CD8-positive, alpha-beta T cell (primary cell): ENCODE measurements at places on chromosomes 12 and 14.

DNA sequence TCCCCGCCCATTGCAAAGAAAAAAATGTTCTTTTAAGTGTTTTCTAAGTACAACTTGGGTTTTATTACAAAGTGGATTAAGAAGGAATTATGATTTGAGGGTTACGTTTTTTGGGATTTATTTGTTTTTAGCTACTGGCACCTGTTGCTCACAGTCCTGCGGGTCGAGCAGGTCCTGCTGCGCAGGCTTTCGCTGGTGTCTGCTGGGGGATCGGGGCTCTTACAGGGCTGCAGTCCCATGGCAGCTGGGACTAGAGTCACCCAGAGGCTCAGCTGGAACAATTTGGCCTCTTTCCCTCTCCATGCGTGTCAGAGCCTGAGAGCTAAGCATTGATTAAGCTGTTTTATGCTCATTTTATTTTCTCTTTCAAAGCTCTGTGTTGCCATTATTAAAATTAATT, 55.6 kb upstream of the DYNC1H1 start:
- DNase-seq, result no peak

GRCh38 chr12:124774054-124774461, 89.6 kb downstream of the SCARB1 start:
- peak; percentile 49 for DNase-seq

DNA sequence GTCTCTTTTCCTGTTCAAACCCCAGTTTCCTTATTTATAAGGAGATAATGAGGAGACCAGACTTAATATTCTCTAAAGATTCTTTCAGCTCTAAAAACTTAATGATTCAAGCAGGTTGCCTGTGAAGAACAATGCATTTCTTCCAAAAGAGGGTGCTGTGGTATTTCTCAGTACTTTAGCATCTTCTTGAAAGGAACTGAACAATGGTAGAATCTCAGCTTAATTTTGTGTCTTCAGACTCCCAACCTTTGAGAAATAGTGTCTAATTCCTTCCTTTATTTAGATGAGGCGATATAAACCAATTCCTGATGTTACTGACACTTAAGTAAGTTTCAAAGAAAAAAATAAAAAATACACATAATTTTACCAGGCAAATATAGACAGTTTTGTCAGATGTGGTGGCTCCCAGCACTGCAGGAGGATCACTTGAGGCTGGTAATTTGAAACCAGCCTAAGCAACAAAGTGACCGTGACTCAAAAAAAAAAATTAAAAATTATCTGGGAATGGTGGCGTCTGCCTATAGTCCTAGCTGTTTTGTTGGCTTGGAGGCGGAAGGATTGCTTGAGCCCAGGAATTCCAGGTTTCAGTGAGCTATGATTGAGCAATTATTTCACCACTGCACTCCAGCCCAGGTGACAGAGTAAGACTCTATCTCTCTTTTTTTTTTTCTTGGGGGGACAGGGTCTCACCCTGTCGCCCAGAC, 76.9 kb upstream of the PSMA6 start:
- no peak for DNase-seq

- DNase-seq, result no peak
Measured at GRCh38 chr12:121003650-121004049, 12.6 kb downstream of the C12orf43 start.

DNA sequence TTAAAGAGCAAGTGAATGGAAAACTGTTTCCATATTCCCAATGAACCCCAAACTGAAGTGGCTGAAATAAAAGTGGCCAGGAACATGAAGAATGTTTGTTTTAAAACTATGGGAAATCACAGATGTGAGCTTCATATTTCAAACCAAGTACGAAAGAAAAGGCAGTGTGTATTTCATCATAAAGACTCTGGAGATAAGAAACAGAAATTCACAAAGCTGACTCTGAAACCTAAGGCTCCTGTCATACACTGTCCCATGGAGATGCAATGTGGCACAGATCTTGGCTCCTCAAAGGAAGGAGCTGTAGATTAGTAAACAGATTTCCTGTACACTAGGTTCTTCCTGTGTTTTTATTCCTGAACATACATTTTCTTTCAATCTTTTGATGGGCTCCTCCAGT, 304.4 kb downstream of the MED13L start:
- no peak for DNase-seq

GRCh38 chr14:95895720-95896119, 19.1 kb downstream of the TUNAR start:
- no peak for DNase-seq

DNA sequence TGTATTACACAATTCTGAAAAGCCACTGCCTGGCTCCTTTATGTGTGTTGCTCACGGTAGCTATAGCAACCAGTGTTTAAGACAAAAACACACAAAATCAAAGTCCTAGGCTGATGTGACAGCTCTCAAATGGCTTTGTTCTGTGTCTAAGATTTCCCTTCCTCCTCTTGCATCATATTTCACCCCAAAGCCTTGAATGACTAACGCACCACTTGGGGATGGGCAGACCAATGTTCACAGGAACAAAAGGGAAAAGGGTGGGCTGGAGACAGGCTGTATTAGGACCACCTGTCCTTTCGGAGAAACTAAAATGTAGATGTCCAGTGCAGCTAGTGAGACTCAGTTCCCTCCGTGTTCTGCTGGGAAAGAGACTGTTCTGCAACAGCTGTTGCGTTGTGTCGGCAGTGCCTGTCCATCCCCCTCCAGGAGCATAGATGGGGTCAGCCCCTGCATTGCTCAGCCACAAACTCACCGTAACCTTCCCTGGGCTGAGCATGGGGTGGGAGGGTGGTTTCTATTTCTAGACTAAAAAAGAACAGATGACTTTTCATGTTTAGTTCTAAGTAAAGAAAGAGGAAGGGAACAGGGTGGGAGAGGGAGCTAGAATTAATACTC, 26.8 kb upstream of the DAAM1 start:
- DNase-seq, result no peak

GRCh38 chr12:109715310-109716091, 1.9 kb downstream of the FAM222A start:
- peak; percentile 60 for DNase-seq

DNA sequence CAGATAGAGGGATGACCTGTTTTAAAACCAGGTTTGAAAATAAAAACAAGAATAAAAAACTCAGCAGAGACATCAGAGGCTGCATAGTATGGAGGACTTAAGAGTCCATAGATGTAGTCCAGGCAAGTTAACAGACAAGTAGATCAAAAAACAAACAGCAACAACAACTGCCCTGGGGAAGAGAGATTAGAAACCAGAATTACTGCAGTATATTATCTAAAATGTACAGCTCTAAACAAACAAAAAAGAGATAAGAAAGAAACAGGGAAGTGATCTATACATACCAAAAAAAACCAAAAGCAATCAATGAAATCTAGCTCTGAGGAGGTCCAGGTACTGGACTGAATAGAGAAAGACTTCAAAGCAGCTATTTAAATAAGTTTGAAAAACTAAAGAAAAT, 48.8 kb downstream of the ACSM4 start:
- no peak for DNase-seq

DNA sequence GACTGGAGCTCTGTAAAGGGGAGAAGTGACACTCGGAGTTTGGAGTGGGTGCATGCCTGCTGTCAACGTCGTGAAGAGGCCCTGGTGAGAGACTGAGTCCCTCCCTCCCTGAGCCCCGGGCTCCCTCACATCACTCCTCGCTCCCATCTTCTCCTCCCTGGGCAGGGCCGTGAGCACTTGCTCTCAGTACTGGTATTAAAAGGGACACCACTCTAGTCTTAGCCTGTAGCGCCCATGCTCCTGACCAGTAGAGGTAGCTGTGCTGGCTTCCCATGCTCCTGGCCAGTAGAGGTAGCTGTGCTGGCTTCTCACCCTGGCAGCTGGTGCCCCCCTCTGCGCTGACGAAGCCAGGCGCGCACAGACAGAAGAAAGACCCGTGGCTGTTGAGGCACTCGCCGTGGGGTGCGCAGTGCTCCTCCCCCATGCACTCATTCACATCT, 14.7 kb downstream of the ISCA2 start:
- DNase-seq, result no peak

- no peak for DNase-seq
Measured at GRCh38 chr14:103840014-103840413, 7.4 kb downstream of the PPP1R13B start.

- no peak for DNase-seq
Measured at GRCh38 chr12:10783252-10783651, 19.2 kb downstream of the TAS2R7 start.

DNA sequence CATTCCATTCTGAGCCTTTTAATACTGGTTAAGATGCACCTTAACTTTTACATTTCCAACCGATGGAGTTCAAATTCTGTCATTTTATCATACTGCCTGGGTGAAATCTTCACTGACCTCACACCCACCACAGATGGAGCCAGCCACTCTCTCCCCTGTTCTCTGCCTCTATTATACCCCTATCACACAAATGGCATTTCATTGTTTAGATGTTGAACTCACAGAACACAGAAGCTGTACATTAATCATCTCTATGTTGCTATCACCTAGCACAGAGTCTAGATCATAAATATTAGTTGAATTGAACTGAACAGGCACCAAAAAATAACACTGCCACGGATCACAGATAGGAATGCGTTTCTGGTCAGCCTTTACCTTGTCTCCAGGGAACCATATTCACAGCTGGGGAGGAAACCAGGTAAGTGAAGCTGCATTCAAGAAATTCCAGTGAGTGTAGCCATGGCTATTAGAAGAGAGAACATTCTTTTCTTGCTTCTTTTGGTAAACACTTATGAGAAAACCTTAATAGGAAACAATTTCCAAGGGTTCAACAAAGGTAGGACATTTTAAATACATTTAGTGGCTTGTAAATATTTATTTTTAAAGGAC, 194.9 kb upstream of the RMST start:
- no peak for DNase-seq

- no peak for DNase-seq
Measured at GRCh38 chr12:84919271-84919670, 6.7 kb upstream of the SLC6A15 start.

DNA sequence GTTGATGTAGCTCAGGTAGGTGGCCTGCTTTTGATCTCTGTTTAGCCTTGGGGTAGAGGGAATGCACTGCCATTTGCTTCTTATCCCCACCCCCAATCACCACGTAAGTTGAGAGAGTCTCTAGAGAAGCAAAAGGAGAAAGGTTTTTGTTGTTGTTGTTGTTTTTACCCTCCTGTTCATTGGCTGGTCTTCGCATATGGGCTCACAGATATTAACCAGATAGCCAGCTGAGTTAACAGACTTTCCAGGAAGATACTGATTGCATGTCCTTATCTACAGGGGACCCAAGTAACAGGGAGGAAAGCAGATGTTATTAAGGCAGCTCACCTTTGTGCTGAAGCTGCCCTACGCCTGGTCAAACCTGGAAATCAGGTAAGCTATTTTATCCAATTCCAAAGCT, 2.9 kb downstream of the PA2G4 start:
- DNase-seq, result no peak

DNA sequence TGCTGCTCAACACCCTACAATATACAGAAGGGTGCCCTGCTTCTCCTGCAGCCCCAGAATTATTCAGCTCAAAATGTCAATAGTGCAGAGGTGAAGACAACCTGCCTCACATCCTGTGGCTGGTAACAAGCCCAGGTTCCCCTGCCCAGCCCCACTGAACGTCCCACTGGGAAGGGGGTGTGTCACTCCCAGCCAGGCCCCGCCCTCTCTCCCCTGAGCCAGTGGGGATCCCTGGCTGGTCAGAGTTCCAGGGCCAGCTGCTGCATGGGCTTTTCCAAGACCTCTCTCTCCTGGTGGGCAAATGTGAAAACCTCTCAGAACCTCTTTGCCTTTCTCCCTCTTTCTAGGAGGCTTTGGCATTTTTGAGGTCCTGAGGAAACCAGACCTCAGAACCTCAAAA, 13.7 kb upstream of the LHX5 start:
- no peak for DNase-seq

DNA sequence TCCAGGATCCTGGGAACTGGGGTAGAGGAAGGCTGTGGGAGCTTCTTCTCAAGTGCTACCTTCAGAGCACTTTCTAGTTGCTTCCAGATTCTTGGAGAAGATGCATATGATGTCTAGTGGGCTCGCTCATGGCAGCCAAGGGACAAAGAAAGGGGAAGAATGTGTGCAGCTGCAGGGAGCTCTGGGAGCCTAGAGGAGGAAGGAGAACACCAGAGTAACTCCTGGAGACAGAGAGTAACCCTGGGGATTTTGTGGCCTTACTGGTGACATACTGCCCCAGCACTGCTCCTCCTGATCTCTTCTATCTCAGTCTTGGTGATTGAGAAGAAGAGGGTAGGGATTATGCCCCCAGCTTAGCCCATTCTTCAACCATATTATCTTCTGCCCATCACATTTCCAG, 10.3 kb upstream of the SP7 start:
- DNase-seq, result no peak

DNA sequence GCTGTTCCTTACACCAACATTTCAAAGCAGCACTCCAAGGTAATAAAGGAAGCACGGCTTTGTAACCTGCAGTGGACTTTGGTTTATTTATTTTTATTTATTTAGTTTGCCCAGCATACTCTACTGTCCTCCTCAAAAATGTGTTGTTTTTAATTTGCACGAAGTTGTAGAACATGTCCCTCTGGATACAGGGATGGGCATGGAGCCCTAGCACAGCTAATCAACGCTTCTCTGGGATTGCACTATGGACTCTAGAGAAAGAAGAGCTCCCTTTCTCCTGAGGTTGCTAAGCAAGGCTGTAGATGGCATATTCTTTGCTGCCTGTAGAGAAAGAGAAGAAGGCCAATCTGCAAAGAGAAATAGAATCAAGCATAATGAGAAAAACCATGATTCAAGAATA, 5.9 kb upstream of the ANAPC5 start:
- DNase-seq, result no peak

DNA sequence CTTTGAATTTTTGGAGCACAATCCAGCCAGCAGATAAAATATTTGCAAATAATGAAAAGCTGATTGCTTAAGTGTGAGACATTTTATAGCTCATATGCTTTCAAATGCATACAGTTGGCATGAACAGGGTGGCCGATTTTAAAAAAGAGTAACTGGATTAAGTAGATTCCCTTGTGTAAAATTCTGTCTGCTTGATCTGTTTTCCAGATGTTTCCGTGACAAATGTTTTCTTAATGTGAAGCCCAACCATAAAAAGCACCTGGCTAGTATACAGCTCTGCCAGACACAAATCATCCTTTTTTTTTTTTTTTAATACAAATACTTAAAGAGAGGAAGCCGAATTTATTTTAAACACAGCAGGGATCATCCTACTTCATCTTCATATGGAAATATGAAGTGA, 440.7 kb downstream of the CCER1 start:
- DNase-seq, result no peak

DNA sequence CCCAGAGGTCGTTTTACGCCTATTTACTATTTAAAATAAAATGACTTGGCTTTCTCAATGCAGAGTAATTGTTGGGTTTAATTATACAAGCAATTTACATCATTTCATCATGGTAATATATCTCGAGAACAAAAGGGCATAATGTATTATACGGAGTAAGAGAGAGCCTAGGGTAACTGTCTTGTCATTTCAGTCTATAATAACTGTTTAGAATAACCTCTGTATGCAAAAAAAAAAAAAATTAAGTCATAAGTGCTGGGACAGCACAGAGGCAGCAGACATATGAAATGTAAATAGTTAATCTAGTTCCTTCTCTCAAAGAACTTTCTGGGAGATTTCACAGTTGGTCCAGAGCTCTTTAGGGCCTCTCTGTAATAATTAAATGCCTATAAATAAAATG, 284.9 kb downstream of the TMTC2 start:
- no peak for DNase-seq

- no peak for DNase-seq
Measured at GRCh38 chr14:71783786-71784185, 148.4 kb upstream of the RGS6 start.

GRCh38 chr12:66587912-66588311, 91.0 kb downstream of the GRIP1 start:
- no peak for DNase-seq
